Ovary (tissue), 10 donors: ENCODE measurements at places on chromosomes 3 and 15.

- DNase-seq, result no peak
Measured at GRCh38 chr15:92772626-92773244, 117.2 kb upstream of the FAM174B start.

DNA sequence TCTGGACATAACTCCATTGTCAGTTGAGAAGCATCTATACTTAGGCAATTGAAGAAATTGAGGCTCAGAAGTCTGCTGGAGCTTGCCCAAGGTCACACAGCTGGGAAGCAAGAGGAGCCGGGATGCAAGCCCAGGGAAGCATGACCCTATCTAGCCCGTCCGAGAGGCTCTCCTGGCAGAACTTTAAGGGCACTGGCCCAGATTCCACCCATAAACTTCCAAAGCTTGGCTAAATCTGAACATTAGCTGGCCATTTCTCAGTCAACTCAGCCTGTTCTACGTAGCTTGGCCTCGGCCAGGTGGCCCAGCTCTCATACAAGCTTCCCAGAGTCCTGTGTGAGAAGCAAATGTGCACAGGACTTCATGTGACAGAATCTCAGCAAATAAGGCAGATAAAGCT, 75.8 kb downstream of the LRIG1 start:
- DNase-seq, result peak; percentile 88

- no peak for DNase-seq
Measured at GRCh38 chr15:99239545-99240198, 9.7 kb downstream of the TTC23 start.

DNA sequence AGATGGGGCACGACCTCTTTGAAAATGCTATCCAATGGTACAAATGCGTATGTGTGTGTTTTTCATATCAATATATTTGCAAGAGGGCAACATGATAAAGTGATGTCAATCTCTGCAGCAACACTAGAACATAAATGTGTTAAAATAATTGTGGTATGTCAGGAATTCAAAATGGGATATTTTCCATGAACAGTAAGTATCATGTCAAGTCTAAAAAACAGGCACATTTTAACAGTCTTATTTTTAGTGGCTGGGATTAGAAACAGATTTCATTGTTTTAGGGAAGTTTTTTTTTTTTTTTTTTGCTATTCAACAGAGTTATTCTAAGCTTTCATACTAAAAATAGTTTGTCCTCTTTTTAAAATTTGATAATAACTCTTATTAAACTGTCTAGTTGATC, 209.8 kb downstream of the GAP43 start:
- no peak for DNase-seq

GRCh38 chr15:56913670-56914069, 4.8 kb upstream of the TCF12 start:
- DNase-seq, result no peak

- no peak for DNase-seq
Measured at GRCh38 chr3:8757551-8758518, 11.6 kb downstream of the OXTR start.

- no peak for DNase-seq
Measured at GRCh38 chr3:184874709-184875644, 63.0 kb downstream of the VPS8 start.
